ENCODE measurements at places on chromosomes 1 and 21.

DNA sequence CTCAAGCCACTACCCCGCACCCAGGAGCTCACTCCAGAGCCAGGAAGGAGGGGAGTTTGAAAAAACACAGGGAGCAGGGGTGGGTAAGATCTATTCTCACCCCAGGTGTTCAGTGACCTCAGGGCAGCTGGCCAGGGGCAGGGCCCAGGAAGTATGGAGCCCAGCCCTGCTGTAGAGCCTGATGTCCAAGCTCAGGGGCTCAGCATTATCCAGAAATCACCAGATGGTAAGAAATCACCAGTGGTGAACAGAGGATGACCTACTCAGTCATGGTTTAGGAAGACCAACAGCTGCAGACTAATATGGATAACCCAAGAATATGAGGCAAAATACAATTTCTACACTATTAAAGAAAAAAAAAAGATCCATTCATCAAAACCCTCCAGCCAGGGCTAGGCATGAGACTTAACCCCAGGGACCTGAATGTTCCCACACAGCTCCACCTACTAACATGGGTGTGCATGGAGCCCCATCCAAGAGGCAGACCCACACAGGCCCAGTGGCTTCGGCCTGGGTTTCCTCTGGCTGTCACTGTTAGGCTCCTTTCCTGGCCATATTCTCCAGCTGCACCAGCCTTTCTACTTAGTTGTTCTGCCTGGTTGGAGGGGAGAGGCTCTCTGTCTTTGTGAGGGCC is 67.6 kb downstream of the KCNN3 start:
- DNase-seq, result no peak

GRCh38 chr1:33363021-33363420 is 42.1 kb upstream of the A3GALT2 start:
- no peak for DNase-seq

- DNase-seq, result no peak
These were observed 113.1 kb downstream of the NTPCR start for GRCh38 chr1:233063462-233063861.

DNA sequence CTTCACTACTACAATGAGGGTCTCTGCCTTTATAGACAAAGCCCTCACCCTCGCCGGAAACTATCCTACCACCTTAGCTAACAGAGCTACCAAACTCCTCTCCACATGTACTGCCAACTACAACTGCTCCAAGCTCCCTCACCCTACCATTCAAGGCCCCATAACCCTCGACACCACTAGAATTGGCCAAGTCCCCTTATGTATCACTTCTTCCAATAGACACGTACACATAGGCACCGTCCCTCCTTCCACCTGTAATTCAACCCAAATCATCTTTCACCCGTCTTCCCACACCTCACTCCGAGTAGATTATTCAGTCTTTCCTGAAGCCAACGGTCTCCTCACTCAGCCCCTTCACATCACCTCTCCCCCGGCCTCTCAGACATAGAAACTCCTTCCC is 19.7 kb upstream of the CA6 start:
- no peak for DNase-seq

GRCh38 chr1:25629836-25630235 is 13.2 kb downstream of the MAN1C1 start:
- no peak for DNase-seq

GRCh38 chr1:228285661-228286504 is 78.0 kb downstream of the OBSCN start:
- DNase-seq, result no peak

DNA sequence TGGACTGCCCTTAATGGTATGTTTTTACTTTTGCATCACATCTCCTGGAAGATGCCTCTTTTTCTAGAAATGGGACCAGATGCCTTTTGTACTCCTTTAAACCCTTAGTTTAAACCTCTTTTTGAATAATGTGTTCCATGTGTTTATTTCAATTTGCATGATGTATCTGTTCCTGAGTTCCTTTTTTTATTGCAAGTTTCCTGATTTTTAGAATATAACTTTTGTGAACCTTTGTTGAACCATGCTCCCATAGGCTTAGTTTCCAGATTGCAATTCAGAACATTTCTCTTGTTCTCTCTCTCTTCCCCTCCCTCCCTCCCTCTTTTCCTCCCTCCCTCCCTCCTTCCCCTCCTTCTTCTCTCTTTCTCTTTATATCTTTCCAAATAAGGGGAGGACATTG is 81.9 kb downstream of the RGL1 start:
- DNase-seq, result no peak

DNA sequence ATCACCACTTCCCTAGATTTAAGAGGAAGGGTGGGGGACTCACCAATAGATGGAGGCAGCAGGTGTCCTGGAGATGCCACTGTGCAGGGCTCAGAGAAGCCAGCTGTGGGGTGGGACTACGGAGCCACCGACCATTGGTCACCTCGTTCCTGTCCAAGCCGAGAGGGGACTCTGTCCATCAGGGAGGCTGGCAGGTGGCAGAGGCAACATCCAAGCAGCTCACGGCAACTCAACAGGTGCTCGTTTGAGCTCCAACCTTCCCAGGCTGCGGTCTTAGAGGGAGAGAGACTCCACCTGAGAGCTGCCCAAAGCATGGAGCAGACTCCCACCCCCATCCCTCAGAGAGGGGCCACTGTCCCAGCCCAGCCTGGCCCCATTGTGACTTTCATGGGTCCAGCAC is 71.4 kb downstream of the IGSF21 start:
- no peak for DNase-seq

DNA sequence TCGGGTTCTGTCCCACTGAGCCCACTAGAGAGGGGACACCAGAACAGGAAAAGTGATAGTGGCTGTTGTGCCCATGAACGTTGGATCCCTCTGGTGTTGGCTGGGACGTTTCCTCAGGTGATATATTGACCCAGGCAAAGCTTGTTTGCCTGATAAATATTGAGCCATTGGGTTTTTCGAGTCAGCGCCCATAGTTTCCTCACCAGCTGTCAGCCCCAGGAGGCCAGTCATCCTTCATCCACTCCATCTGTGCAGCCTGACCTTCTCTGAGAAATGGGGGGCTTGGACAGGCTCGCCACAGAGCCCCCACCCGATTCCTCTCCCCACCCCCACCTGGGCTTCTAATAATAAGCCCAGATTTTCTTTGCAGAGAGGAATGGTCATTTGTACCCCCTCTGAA is 13.3 kb downstream of the DISP3 start:
- DNase-seq, result no peak

- DNase-seq, result no peak
These were observed 84.9 kb downstream of the DYRK1A start for GRCh38 chr21:37451446-37451845.

DNA sequence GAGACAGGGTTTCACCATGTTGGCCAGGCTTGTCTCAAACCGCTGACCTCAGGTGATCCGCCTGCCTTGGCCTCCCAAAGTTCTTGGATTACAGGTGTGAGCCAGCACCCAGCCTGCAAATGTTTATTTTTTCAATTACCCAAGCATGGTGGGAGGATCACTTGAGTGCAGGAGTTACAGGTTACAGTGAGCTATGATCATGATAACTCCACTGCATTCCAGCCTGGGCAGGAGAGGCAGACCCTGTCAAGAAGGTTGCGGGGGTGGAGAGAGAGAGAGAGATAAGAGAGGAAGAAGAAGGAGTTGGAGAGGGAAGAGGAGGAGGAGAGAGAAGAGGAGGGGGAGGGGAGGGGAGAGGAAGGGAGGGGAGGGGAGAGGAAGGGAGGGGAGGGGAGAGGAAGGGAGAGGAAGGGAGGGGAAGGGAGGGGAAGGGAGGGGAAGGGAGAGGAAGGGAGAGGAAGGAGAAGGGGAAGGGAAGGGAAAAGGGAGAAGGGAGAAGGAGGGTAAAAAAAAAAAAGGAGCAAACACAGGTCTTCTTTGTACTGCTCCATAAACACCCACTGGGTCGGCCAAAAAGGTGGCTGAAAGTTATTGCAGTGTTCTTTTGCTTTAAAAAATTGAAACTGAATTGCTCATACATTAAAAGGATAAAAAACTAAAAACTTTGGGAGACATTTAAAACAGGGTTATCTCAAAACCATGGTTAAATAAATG is 5.8 kb upstream of the SLC9C2 start:
- DNase-seq, result no peak

- no peak for DNase-seq
These were observed 16.1 kb downstream of the TOMM20 start for GRCh38 chr1:235112297-235113182.

GRCh38 chr21:44927587-44928461 is 7.1 kb upstream of the ITGB2 start:
- no peak for DNase-seq

- DNase-seq, result no peak
These were observed 9.1 kb downstream of the TTC39A start for GRCh38 chr1:51320967-51321923.

DNA sequence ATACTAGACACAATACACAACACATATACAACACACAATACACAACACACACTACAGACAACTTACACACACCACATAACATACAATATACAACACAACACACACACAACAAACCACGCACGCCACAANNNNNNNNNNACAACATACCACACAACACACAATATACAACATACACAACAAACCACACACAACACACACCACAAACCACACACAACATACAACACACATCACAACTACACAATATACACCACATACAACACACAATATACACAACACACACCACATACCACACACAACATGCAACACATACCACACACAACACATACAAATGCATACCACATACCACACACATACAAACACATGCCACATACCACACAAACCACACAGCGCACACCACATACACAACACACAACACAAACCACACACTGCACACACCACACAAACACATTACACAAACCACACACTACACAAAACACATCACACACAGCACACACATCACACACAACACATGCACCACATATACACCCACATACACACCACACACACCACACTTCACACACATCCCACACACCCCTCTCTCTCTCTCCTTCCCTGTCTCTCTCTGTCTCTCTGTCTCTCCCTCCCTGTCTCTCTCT is 108.3 kb downstream of the ETS2 start:
- no peak for DNase-seq

- no peak for DNase-seq
These were observed 2.5 kb upstream of the BMP8A start for GRCh38 chr1:39488793-39489566.

- no peak for DNase-seq
These were observed 151.2 kb downstream of the OMA1 start for GRCh38 chr1:58395355-58395754.

GRCh38 chr1:56550138-56550858 is 29.1 kb downstream of the PLPP3 start:
- DNase-seq, result no peak

DNA sequence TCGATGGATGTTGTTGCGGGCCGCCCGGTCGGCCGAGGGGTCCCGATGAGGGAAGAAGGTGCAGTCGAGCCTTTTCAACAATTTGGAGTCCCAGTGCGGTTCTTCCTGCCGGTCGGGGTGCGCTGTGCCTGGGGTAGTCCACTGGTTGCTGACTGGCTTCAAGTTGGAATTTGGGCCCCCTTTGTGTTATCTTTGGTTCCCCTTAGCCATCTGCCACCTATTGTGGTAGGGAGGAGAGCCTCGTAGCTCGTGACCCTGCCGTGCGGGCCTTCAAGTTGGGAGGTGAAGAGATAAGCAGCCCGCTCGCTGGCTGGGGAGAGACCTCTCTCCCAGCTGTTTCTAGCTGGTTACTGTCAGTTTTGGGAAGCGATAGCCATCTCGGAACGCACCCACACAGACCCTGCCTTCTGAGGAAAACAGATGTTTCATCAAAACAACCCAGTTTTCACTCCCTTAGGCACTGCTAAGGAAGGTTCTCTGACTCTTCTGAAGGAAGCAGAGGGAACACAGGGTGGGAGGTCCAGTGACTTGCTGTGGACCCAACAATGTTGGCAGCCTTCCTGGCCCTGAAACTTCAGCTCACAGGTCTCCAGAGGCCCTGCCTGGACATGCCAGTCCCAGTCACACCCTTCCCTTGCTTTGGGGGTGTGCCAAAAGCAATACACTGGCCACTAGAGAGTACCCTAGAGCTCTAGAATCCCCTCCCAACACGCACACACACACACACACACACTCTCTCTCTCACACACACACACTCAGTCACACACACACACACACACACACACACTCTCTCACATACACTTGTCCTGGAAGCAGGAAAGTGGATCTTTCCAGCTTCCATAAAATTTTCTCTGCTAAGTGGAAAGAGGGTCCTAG is 1.0 kb downstream of the BTG2 start:
- peak; percentile 35 for DNase-seq

DNA sequence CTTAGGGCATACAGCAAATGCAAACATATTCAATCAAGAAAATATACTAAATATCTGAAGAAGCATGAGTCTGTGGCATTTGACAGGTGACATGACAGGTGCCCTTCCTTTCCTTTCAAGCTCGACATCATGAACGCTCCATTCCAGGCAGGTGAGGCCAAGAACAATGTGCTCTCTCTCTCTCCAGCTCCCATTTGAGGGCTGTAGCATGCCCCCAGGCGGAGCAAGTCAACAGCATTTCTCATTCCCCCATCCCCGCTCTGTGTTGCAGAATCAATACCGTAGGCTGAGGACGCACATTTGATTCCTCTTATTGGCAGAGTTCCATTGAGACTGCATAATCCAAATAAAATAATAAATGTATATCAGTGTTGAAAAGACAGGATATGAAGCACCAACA is 24.6 kb upstream of the PLPPR4 start:
- DNase-seq, result no peak

DNA sequence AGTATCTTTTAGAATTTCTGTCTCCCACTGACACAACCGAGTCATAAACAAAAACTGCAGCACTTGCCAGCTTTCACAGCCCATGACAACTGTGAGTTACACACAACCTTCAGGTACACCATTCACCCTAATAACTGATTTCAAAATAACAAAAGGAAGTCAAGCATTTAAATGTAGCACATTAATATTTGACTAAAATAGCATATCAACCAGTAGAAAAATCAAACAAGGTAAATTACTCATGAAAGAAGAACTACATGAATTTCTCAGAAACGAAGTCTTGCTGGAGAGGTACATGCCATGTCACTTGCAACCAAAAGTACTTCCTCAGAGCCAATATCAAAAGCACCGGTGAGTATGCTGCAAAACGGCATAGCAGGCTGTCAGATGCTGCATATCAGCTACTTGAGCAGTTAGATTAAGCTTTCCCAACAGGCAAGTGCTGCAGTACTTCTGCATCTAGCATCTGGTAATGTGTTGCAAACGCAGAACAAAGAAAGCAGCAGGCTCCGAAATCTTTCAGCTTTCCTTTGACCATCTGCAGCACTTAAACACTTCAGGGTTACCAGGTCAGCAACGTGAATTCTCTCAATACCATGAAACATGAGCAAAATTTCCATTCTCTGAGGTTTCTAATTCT is 223.2 kb downstream of the SMYD3 start:
- DNase-seq, result no peak

- DNase-seq, result no peak
These were observed 18.5 kb downstream of the CHIT1 start for GRCh38 chr1:203210988-203211387.

All from NCI-H748 treated with DMSO at 0.1 percent for 48 hours (cell line).